Left lung (tissue), 14 donors: ENCODE measurements at places on chromosomes 3 and 15.

DNA sequence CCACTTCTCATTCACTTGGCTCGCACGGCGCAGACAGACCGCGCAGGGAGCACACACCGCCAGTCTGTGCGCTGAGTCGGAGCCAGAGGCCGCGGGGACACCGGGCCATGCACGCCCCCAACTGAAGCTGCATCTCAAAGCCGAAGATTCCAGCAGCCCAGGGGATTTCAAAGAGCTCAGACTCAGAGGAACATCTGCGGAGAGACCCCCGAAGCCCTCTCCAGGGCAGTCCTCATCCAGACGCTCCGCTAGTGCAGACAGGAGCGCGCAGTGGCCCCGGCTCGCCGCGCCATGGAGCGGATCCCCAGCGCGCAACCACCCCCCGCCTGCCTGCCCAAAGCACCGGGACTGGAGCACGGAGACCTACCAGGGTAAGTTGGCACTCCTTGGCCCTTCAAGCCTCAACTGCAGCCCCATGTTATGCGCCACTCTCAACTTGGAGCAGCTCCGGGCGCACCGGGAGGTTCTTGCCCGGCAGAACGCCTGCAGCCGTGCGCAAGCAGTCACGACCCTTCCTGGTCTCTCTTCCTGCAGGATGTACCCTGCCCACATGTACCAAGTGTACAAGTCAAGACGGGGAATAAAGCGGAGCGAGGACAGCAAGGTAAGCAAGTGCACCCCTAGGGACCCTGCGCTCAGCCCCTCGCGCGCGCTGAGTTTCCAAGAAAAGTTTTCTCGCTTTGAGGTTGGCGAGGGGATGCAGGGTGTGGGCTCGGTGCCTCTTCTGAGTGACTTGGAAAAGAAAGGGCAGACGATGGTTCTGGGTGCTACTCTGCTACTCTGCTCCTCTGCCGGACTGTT, at the start of gene BHLHE40:
Gene BHLHE40, plus strand, starts transcription at position 10 of the 801 bp plus-strand sequence. Its CDS starts 282 bp downstream, at position 292.
- DNase-seq = no peak

- no peak for DNase-seq
These were observed 49.8 kb upstream of the SYN2 start for GRCh38 chr3:11954312-11954934.

DNA sequence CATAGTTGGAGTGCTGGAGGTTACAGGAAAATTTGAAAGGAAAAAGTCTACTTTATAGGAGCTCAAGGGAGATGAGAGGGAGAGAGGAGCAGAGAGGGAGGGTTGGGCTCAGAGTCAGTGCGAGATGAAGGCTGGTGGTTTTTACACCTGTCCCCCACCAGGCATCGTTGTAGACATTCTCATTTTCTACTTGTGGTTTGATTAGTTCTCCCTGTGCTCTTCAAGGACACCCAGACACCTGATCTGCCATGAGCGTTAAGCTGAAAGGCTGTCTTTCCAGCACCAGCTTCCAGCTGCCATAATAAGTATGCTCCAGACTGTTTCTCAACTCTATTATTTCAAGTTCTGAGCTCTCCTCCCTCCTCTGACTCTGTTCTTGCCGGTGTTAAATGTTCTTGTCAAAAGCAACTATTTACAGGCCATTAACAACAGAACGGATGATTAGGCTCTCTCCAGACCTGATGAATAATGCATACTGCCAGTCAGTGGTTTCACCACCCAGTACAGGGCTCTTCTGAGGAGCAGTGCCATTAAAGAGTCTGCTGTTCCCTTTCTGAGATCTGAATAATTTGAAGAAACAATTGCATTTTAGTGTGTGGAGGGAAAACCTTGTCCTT, 514.6 kb upstream of the MCTP2 start:
- no peak for DNase-seq

DNA sequence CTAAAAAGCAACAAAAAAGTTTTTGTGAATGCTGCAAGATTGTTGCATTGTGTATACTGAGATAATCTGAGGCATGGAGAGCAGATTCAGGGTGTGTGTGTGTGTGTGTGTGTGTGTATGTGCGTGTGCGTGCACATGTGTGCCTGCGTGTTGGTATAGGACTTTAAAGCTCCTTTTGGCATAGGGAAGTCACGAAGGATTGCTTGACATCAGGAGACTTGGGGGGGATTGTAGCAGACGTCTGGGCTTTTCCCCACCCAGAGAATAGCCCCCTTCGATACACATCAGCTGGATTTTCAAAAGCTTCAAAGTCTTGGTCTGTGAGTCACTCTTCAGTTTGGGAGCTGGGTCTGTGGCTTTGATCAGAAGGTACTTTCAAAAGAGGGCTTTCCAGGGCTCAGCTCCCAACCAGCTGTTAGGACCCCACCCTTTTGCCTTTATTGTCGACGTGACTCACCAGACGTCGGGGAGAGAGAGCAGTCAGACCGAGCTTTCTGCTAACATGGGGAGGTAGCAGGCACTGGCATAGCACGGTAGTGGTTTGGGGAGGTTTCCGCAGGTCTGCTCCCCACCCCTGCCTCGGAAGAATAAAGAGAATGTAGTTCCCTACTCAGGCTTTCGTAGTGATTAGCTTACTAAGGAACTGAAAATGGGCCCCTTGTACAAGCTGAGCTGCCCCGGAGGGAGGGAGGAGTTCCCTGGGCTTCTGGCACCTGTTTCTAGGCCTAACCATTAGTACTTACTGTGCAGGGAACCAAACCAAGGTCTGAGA, 4.7 kb downstream of the BHLHE40 start:
- DNase-seq = no peak

DNA sequence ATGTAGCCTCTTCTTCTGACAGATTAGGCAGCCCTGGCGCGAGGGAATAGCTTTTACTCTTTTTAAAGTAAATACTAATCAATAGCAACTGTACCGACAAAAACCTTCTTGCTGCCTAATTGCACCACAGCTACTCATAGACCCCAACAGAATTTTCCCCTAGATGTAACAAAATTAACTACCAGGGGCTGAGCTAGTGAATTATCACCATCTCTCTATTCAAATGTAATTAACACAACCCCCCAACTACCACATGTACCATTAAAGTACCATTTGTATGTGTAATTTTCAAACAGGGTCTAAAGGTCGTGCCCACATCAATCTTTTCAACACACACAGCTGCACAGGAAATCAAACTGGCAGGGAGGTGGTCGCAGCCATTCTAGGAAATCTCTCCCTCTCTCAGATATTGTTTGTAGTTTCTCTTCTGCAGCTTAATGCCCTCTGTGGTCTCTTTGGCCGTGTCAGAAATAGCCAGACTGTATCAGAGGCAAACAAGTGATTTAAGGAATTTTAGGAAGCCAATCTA, 322.9 kb downstream of the RORA start:
- DNase-seq = no peak

DNA sequence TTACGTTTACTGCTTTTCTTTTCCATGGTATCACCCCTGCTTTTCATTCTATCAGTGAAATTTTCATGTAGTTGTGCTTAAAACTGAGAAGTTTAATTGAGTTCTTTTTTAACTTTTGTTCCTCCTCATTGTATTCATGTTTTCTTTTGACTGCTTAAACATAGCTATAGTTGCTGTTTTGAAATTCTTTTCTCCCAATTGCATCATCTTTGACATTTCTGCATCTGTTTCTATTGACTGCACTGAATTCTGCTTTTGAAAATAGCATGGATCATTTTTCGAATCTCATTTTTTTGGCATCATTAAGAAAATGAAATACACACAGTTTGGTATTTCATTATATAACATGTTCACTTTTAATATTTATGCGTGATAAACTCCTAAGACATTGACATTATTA, 694.9 kb downstream of the MECOM start:
- DNase-seq = no peak
